Activated T-helper 17 cell treated with anti-CD3 and anti-CD28 coated beads, Interleukin-2, amount 50 U/mL, for 72 hours (primary cell): ENCODE measurements at places on chromosomes 12 and 14.

DNA sequence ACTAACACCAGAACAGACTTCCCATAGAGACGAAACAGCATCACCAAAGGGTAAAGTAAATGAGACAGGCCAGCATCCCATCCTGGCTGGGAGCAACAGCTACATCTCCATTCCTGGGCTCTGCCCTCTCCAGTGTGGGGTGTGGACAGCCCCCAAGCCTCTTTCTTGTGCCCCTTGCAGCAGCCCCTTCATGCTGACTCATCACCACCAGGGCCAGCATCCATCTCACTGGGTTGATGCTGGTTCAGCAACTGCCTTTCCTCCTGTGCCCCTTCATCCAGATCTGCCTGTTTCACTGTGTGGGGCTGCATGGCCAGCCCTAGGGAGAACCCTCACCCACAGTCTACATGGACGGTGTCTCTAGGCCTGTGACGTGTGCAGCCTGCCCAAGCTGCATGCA lies 569.1 kb upstream of the TBX3 start:
- ATAC-seq = no peak

DNA sequence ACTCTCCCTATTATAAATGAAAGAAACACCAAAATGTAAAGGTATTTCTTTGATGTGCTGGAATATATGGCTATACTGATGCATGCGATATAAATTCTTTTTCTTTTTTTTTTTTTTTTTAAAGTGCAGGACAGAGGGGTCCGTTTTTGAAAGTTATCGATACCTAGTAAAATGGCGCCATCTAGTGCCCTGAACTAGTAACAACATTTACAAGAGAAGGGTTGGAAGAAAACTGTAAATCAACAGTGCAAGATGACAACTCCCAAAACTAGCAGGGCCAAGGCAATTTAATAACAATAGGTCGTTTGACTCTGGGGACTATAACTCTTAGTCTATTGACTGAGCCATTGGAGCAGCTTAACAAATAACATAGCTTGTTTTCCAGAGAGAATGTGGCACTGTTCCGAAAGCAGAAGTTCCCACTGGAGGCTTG lies 137.7 kb downstream of the SPTSSA start:
- no peak for ATAC-seq

DNA sequence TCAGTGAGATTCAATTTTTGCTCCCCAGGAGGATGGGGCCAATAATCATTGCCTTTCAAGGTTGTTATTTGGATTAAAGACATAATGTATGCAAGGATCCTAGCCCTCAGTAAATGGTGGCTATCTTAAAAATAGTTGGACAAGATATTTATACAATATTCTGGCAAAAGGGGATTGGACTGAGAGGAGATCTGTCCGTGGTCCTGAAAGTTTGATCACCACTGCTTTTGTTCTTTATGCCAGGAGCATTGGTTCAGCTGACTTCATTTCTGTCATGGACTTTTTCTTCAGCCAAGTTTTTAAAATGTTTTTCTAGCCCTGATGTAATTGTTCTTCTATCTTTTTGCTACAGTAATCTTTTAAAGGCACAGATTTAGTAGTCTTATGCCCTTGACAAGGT lies 70.2 kb upstream of the TCL1A start:
- no peak for ATAC-seq

GRCh38 chr14:60807971-60808370 lies 73.4 kb downstream of the MNAT1 start:
- no peak for ATAC-seq

DNA sequence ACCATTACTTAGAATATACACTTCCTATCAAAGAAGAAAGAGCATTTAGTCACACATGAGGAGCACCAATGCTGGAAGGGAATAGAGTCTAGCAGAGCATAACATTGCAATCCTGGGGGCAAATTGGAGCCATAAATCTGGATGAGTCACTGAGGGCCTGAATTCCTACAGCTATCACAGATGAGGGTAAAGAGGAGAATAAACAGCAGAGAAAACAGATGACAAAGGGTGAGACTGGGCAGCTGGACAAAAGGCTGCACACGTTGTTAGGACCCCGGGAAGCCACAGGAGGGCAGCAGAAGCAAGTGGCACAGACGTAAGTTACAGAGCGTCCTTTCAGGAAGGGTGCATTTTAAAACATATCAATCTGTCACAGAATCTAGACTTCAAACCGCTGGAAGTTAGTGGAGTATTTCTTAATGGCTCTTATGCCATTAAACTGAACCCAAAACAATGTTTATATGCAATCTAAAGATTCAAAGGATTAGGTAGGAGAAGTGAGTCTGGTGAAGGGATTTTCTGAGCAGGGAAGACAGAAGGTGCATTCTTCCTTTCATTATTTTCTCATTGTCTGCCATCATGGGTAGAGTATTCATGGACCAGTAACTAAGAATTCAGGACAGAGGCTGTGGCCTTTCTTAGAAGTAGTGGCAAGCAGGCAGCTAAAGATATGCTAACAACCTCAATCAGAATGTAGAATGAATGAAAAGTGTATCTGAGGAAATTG lies 159.8 kb upstream of the DAAM1 start:
- peak; percentile 62 for ATAC-seq

DNA sequence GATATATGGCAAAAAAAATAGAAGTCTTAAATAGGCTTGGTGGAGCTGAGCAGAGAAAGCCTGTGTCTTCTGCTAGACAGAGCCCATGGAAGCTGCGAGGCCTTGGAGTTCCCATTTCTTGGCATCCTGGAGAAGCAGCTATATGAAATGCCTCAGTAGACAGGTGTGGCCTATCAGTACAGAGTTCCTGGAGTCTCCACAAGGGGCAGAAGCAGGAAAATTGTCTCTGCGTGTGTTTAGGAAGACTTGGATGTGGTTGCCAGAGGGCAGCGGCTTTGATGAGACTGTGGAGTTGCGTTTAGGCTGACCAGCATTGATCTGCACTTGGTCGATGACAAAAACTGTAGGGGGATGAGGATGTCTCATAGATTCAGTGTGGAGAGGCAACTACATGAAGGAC lies 334.5 kb upstream of the SEL1L start:
- no peak for ATAC-seq

DNA sequence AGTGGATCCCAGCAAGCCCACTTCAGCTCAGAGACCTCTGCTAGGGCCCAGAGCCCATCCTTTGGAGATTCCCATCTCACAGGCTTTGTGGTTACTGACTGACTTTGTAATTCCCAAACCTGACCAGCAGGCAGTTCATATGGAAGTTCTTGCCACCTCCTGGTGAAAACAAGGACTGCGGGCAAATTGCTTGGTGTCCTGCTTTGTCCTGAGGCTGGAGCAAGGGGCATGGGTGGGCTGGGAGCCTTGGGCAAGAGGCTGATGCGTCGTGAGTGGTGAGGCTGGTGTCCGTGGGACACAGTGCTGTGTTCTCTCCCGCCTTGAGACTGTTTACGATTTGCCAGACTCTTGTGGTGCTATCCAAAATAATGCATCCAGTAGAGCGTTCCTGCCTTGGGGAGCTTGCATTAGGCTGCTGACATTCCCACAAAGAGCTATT lies 91.0 kb downstream of the LRRC74A start:
- no peak for ATAC-seq

DNA sequence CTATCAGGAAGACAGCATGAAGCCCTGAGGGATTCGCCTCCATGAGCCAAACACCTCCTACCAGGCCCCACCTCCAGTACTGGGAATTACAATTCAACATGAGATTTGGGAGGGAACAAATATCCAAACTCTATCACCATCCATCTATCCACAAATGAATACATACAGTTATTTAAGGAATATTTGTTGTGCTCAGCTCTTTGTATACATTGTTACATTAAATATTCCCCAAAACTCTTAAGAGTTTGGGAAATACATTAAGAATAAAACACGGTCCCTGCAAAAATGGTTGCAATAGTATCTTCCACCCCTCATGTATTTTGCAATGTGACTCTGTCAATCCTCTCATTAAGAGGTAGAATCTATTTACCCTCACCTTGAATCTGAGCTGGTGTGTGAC lies 109.8 kb upstream of the PLXNC1 start:
- no peak for ATAC-seq

DNA sequence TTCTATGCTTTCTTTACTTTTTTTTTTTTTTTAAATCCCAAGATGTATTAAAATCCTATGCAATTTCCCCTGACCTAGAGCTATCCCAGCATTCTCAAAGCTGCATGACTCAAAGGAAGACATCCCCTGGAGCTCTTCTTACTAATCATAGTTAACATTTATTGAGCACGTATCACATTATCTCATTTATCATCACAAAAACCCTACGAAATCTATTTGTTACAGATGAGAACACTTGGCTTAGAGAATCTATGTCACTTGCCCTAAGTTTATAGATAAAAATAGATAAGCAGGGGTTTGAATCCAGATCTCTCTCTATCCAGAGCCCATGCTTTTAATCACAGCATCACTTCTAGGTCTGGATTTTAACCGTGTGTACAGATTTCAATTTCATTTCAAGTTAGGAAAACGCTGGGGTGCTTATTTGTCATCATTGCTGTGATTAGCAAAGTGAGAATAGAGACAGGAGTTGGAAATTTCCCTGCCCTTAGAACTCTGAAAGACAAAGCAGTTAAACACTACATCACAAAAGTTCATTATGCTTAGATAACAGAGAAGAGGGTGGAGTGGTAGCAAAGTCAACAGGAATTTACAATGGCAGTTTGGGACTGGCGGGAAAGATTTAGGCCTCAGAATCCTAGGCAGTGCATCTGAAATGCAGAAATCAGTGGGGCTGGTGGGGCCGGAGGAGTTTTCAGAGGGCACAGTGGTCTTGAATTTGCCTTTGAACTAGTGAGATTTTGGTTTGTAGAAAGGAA lies 177.7 kb upstream of the FRMD6 start:
- ATAC-seq = no peak

DNA sequence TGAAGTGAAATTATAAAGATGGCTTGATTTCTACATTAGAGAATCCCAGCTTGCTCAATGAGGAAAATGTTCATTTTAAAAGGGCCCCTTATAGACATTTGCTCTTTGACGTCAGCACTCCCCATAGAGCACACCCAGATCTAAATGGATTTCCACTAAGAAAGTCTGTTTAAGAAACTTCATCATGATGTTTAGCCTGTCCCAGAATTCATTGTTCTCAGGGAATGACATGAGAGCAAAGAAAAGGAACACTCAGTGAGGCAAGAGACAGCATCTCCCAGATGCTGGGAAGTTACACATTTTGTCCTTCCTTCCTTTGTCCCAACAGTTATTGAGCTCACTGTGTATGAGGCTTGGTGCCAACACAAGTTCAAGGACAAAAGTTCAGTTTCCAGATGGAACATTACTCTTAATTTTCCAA lies 4.9 kb downstream of the PHLDA1 start:
- ATAC-seq = no peak

DNA sequence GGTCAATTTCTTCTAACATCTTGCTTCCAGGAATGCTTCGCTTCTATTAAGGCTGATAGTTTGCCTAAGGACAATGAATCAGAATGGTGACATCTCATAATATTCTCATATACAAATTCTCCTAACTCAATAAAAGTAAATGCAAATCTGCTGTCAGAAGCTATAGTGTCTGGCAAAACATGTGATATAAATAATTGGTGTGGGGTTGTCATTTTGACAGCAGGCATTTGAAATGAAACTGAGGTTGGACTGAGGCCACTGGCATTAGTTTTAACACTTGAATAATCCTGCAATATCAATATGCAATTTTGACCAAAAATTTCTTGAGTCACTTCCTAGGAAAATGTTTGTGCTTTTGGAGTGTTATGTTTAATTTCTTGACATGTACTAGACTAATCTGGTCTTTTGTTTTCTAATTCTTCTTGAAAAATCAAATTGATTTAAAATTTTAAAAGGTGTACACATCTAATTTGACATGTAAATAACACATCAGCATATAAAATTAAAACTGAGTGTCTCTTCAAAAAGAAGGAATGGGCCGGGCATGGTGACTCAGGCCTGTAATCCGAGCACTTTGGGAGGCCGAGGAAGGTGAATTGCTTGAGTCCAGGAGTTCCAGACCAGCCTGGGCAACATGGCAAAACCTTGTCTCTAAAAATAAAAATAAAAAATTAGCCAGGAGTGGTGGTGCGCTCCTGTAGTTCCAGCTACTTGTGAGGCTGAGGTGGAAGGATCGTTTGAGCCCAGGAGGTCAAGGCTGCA lies 92.3 kb upstream of the BTG1 start:
- ATAC-seq = no peak

GRCh38 chr12:75852143-75852542 lies 179.4 kb downstream of the PHLDA1 start:
- ATAC-seq = no peak

DNA sequence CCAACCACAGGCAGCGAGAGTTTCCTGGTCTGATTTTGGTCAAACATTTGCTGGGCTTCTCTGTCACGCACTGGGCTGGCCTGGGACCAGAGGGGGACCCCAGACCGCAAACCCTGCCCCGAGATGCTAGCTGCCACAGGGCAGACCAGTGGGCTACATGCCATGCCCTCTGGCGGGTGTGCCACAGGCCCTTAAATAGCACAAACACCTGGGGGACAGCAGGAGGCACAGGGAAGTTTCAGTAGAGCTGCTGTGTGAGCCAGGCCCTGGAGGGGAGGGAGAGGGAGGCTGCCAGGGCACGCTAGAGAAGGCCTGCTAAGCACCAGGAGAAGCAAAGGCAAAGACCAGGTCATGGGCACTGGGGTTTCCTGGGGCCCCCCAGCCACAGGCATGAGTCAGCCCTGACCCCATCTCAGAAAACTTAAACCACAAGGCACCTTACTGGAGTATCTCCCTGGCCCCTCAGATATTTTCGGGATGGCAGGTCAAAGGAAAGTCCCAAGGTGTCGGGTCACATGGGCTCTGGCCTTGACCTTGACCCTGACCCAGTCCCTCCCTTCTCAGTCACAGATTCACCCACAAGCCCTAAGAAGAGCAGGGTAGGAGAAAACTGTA lies 29.2 kb downstream of the ITPK1 start:
- peak; percentile 79 for ATAC-seq
